ENCODE measurements at places on chromosomes 7 and 10. TPM values are rescaled to one million over a fixed set of nuclear protein-coding genes. Genes with fewer than 3 reads are reported as not detected.

DNA sequence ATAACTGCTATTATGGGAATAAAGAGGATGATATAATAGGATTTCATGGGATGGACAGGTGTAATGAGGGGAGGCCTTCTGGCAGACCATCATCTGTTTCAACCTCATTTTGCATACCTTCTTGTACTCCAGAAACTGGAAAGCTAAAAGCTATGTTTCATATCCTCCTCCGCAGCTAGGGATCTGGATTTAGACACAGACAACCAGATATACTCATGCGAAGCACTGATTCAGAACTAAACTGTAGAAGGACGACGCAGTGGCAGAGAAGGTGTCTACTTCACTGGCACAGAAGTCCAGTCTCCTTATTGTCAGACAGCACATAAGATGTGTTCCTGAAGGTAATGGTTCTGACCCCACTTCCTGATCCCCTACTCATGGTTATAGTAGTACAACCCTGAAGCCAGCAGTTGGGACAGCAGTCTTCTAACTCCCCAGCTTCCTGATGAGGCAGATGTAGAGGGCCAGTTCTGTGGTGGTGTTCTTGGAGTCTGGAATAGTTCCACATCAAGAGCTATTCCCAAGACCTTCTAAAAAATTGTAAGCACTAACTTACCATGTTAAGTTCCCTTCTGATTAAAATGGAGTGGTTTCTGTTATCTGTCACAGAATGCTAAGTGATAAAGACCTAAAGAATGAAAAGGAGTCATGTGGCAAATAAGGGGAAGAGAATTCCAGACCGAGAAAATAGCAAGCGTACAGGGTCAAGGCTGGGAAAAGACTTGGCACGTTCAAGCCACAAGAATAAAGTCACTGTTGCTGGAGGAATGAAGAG, 550.3 kb downstream of the GRM8 start:
- H3K4me1 ChIP-seq = peaks cover 41% of the 10 kb centered on the region
- no peak overlapping the region for H3K27ac ChIP-seq
- no peak overlapping the region for H3K4me3 ChIP-seq
- no peaks in the 10 kb centered on the region for H3K27me3 ChIP-seq
- DNase-seq = no peak

The TLX1 gene
- not detected for total RNA-seq

GRCh38 chr7:132343199-132343598, 233.1 kb downstream of the PLXNA4 start:
- no peak overlapping the region for H3K27ac ChIP-seq
- H3K27me3 ChIP-seq = no peaks in the 10 kb centered on the region
- H3K4me3 ChIP-seq = no peak overlapping the region
- DNase-seq = no peak
- H3K4me1 ChIP-seq = no peaks in the 10 kb centered on the region

The RBP3 gene
- total RNA-seq = not detected

GRCh38 chr7:6157685-6158423, 114.6 kb downstream of the CYTH3 start:
- H3K36me3 ChIP-seq = no peaks in the 10 kb centered on the region
- H3K27ac ChIP-seq = no peak overlapping the region
- no peaks in the 10 kb centered on the region for H3K27me3 ChIP-seq
- H3K4me3 ChIP-seq = no peak overlapping the region

The FKBP6 gene
- not detected for total RNA-seq

- no peak overlapping the region for H3K4me3 ChIP-seq
- no peaks in the 10 kb centered on the region for H3K36me3 ChIP-seq
- H3K27ac ChIP-seq = no peak overlapping the region
- no peak for DNase-seq
- no peaks in the 10 kb centered on the region for H3K27me3 ChIP-seq
These were observed 75.4 kb downstream of the MDH2 start for GRCh38 chr7:76123316-76123715.

The NRBF2 gene
- total RNA-seq = 26.1 TPM

GRCh38 chr10:77501152-77501845, 136.3 kb downstream of the KCNMA1 start:
- H3K27me3 ChIP-seq = peaks cover 2% of the 10 kb centered on the region
- no peak for DNase-seq
- H3K27ac ChIP-seq = no peak overlapping the region
- H3K36me3 ChIP-seq = no peaks in the 10 kb centered on the region

- no peaks in the 10 kb centered on the region for H3K36me3 ChIP-seq
- peaks cover 32% of the 10 kb centered on the region for H3K4me1 ChIP-seq
- no peaks in the 10 kb centered on the region for H3K27me3 ChIP-seq
- H3K27ac ChIP-seq = no peak overlapping the region
- no peak for DNase-seq
- no peak overlapping the region for H3K4me3 ChIP-seq
These were observed 2.1 kb upstream of the PALD1 start for GRCh38 chr10:70476249-70477035.

The IFRD1 gene
- total RNA-seq = 57.4 TPM

GRCh38 chr10:119315128-119316001, 108.0 kb downstream of the GRK5 start:
- H3K4me3 ChIP-seq = no peak overlapping the region
- H3K36me3 ChIP-seq = no peaks in the 10 kb centered on the region
- peaks cover 10% of the 10 kb centered on the region for H3K4me1 ChIP-seq
- no peaks in the 10 kb centered on the region for H3K27me3 ChIP-seq
- H3K27ac ChIP-seq = no peak overlapping the region

DNA sequence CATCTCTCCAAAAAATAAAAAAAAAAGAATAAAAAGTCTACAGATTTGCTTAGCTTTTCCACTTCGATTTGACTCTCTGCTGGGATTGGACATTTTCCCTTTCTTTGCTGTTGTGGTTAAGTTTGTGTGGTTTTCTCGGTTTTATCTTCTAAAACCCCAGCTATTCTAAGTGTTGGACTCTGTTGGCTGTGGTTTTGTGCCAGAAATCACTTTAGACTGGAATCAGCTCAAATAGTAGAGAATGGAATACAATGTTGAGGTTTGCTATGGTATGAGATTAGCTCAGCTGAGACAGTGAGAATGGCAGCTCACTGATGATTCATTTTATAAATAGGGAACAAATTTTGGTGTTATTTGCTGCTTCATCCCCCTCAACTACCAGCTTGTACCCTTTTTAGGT, 116.0 kb downstream of the BUB3 start:
- no peaks in the 10 kb centered on the region for H3K36me3 ChIP-seq
- no peaks in the 10 kb centered on the region for H3K4me1 ChIP-seq
- no peak overlapping the region for H3K27ac ChIP-seq

GRCh38 chr10:9848981-9849380, 1168.7 kb upstream of the CELF2 start:
- DNase-seq = no peak
- H3K4me3 ChIP-seq = no peak overlapping the region
- H3K27ac ChIP-seq = no peak overlapping the region
- peaks cover 10% of the 10 kb centered on the region for H3K4me1 ChIP-seq

GRCh38 chr10:50618624-50619023, 5.1 kb downstream of the SGMS1 start:
- H3K27ac ChIP-seq = no peak overlapping the region

DNA sequence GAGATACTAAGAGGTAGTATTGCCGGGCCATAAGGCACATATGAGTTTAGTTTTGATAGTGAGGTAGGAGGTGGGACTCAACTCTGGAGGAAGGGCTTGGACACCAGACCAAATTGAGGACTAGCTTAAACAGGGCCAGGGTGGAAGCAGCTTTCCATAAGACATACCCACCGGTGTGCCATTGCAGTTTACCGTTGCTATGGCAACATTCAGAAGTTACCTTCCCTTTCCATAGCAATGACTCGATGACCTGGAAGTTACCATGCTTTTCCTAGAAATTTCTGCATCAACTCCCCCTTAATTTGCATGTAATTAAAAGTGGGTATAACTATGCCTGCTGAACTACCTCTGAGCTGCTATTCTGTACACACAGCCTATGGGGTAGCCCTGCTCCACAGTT, 10.9 kb upstream of the SNX10 start:
- no peak for DNase-seq
- no peaks in the 10 kb centered on the region for H3K27me3 ChIP-seq
- no peak overlapping the region for H3K27ac ChIP-seq
- H3K4me1 ChIP-seq = peaks cover 9% of the 10 kb centered on the region
- H3K4me3 ChIP-seq = no peak overlapping the region

DNA sequence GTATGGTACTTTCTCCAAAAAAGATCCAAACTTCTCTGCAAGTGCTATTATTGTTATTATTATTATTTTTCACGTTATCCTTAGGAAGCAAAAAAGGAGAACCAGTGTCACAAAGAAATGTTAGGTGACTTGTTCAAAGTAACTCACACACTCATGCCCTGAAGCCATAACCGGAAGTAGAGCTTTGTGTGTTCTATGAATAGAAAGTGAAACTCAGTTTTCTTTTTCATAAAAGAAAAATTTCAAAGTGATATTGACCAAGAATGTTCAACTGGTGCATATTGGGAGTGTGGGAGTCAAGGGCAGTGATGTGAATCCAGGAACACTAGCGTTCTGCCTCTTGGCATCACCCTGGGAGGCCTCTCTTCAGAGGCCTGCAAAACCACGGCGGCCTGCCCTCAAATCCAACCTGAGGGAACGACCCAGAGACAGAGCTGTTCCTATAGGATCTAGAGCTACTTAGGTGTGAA, 106.1 kb downstream of the PRKCQ start:
- DNase-seq = no peak
- H3K4me1 ChIP-seq = peaks cover 4% of the 10 kb centered on the region
- no peaks in the 10 kb centered on the region for H3K27me3 ChIP-seq
- no peaks in the 10 kb centered on the region for H3K36me3 ChIP-seq
- H3K4me3 ChIP-seq = no peak overlapping the region
- no peak overlapping the region for H3K27ac ChIP-seq

GRCh38 chr7:23315366-23315765, 16.2 kb downstream of the MALSU1 start:
- no peak overlapping the region for H3K4me3 ChIP-seq
- H3K27me3 ChIP-seq = no peaks in the 10 kb centered on the region
- H3K36me3 ChIP-seq = peaks cover 56% of the 10 kb centered on the region
- no peak overlapping the region for H3K27ac ChIP-seq
- no peaks in the 10 kb centered on the region for H3K4me1 ChIP-seq
- DNase-seq = no peak

DNA sequence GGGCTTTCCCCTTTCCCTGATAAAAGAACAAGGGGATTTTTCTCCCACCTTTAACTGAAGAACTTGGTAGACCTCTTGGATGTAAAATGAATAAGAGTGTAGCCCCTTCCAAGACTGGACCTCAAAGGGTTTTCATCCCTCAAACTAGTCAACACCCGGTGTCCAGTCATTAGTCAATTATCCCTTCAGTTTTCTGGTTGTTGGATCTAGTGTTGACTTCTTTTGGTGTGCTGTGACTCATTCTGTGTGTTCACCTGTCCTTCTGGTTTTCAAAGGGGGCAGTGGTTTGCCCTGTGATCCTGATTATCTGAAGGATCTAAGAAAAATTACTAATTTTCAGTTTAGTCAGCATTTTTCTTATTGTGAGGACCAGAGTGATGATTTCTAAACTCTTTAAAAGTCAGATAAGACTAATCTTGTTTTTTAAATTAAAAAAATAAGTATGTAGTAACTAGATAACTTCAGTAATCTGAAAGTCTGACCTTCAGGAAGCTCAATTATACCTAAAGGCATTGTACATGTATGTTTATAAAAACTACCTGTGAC, 583.5 kb downstream of the CNTNAP2 start:
- H3K4me1 ChIP-seq = no peaks in the 10 kb centered on the region
- no peak for DNase-seq
- no peaks in the 10 kb centered on the region for H3K36me3 ChIP-seq
- H3K27ac ChIP-seq = no peak overlapping the region
- no peaks in the 10 kb centered on the region for H3K27me3 ChIP-seq

GRCh38 chr7:18498341-18498740, 2.8 kb downstream of the HDAC9 start:
- H3K4me3 ChIP-seq = no peak overlapping the region
- peak; percentile 34 for DNase-seq
- no peak overlapping the region for H3K27ac ChIP-seq
- peaks cover 44% of the 10 kb centered on the region for H3K4me1 ChIP-seq
- no peaks in the 10 kb centered on the region for H3K36me3 ChIP-seq

DNA sequence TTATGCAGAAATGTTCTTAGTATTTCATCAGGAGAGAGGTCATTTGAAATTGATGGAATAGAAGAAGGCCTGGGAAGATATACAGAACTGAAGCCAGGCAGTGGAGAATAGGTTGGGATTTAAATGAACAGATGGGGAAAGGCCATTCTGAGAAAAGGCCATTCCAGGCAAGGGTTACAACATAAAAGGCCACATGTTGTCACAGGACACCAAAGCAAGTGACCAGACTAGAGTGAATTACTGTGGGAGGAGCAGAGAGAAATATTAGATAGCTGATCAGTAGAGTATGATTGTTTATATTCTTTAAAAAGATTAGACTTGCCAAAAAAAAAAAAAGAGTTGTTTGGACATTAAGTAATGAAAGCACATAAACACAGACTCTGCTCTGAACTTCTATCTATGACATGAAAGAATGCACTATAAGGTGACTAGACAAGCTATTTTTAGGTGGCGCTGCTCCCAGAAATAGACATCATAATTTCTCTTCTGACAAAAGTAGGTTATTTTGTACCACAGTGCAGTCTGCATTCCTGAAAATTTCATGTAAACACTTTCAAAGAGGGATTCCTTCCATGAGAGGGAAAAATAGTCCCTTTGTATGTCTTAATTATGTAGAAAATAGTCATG, 55.2 kb upstream of the DKK1 start:
- H3K27me3 ChIP-seq = no peaks in the 10 kb centered on the region
- no peaks in the 10 kb centered on the region for H3K36me3 ChIP-seq
- no peak overlapping the region for H3K27ac ChIP-seq
- no peak for DNase-seq

DNA sequence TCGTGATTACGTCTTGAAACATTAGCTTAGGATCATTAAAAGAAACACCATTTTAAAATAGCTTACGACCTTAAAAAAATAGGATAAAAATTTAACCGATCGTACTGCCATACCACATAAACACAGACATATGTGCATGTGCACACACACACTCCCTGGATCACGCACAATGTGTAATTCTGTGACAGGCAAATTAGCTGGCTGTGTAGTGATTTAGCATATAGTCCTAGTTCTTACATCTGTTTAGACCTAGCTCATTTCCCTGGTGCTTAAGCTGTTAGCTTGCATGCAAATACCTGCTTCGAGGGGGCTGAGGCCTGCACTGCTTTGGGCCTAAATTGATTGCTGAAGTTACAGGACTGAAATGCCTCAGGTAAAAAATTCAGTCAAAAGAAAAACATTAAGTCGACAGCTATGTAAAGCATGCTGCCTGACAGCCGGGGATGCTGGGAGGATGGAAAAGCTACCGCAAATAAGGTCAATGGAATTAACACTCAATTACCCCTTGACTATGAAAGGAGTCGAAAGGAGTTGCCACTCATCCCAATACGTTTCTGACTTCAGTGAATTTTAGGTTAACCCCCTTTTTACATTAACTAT, 267.1 kb upstream of the FZD8 start:
- no peak overlapping the region for H3K4me3 ChIP-seq
- no peak overlapping the region for H3K27ac ChIP-seq

DNA sequence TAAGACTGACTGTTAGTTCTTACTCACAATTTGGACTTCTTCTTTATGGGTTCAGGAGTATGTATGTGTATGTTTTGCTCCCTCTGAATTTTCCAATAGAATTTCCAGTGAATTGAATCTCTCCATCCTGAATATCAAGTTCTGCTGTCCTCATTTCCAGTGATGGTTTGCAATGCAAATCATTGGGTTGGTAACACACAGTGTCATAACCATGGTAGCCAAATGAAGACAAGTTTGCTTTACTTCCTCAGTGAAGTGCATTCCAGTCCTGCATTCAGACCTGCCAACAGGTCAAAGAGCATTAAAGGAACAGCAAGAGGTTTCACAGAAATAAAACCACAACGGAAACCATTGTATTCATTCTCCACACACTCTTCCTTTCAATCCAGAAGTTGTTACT, 15.2 kb downstream of the ITPRID1 start:
- no peak for DNase-seq
- no peaks in the 10 kb centered on the region for H3K4me1 ChIP-seq
- H3K4me3 ChIP-seq = no peak overlapping the region
- no peak overlapping the region for H3K27ac ChIP-seq
- no peaks in the 10 kb centered on the region for H3K27me3 ChIP-seq

All from Karpas-422 (cell line).